SIG-M5 (cell line): ENCODE measurements at places on chromosomes 7 and 10.

DNA sequence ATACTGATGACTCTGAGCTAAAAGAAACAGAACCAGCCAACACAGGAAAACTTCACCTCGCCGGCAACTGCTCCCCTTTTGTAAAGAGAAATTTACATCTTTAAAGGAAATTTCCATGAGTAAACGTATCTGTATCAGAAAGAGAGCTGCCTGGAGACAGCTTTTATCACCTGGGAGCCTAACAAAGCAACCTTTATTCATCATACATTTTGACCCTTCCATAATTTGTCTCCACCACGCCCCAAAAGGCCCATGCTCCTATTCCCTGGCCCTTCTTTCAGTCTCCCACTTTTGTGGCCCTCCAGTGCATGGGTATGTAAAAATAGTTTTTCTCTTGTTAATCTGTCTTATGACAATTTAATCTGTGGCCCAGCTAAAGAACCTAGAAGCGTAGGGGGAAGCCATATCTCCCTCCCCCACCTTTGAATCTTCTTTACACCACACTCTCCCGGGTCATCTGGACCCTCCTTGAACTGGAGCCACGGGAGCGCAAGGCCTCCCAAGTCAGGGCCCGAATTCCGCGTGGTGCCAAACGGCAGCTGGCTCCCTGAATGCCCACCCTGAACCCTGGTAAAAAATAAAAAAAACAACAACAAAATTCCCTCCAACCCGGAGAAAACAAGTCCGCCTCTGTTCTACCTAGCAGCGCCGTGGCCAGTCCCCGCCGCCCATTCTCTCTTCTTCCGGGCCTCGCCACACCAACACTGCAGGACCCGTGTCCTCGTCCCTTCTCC is 15.4 kb upstream of the FKBP9 start:
- DNase-seq, result no peak

GRCh38 chr10:79277579-79278269 is 69.5 kb upstream of the PPIF start:
- DNase-seq, result no peak

- DNase-seq, result no peak
These were observed 5.2 kb downstream of the TACR2 start for GRCh38 chr10:69411476-69411875.

- DNase-seq, result no peak
These were observed 23.1 kb downstream of the DKK1 start for GRCh38 chr10:52337225-52337624.

DNA sequence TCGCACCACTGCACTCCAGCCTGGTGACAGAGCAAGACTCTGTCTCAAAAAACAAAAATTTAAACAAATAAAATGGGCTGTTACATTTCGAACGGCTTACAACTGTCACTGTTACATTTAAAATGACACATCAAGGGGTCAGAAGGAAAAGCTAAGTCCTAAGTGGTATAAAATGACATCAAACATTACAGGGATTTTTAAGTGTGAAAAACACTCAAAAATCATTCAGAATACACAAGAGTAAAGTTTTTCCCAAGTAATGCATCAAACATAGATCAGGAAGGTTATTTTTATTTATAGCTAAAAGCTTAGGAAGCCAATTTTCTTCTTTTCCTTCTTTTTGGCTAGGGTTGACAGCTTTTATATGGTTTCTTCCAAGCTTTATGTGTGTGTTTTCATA is 39.0 kb downstream of the CCDC3 start:
- DNase-seq, result no peak

DNA sequence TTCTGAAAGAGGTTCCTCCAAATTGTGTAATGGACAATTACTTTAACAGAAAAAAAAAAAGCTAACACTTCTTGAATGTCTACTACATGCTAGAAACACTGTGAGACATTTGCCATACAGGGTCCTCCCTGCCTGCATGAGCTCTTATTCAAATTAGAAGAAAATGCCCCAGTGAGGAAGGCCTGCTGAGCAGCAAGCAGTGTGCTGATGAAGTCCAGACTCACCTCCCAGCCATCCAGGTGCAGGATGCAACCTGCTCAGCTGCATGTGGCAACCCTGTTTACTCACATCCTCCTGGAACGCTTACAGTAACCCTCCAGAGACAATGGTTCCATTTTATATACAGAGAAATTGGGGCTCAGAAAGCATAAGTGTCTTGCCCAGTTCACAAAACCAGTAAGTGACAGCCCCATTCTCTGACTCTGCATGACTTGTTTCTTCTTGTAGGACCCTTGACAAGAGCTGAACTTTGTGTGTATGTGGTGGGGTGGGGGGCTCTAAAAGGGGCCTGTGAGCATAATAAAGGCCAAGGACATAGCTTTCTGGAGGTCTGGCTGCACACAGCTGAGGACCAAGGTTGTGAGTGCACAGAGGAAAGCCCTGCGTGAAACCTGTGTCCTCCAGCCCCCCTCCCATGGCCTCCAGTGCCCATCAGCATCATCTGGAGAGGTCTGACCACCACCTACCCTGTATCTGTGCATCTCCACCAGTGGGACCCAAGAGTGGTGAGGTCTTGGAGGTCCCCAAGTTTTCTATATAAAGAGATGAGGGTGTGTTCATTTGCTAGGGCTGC is 387.8 kb downstream of the GRID1 start:
- DNase-seq, result no peak

- no peak for DNase-seq
These were observed 29.0 kb upstream of the GNA12 start for GRCh38 chr7:2873146-2873545.

DNA sequence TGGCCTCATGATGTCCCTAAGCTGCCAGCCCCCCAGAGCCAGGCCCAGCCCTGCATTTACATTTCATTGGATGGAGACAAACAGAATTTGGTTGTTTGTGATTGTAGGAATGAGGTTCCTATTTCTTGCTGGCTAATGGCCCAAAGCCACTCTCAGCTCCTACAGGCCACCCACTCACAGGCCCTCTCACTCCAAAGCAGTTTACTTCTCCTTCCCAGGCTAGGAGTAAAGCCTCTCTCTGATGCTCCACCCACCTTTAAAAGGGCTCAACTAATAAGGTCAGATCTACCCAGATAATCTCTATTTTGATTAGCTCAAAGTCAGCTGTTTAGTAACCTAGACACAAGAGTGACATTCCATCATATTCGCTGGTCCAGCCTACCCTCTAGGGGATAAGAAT is 11.2 kb upstream of the CUZD1 start:
- DNase-seq, result no peak

- no peak for DNase-seq
These were observed 9.7 kb downstream of the BAMBI start for GRCh38 chr10:28686835-28687682.

GRCh38 chr10:112967200-112967599 is 17.2 kb downstream of the TCF7L2 start:
- no peak for DNase-seq

DNA sequence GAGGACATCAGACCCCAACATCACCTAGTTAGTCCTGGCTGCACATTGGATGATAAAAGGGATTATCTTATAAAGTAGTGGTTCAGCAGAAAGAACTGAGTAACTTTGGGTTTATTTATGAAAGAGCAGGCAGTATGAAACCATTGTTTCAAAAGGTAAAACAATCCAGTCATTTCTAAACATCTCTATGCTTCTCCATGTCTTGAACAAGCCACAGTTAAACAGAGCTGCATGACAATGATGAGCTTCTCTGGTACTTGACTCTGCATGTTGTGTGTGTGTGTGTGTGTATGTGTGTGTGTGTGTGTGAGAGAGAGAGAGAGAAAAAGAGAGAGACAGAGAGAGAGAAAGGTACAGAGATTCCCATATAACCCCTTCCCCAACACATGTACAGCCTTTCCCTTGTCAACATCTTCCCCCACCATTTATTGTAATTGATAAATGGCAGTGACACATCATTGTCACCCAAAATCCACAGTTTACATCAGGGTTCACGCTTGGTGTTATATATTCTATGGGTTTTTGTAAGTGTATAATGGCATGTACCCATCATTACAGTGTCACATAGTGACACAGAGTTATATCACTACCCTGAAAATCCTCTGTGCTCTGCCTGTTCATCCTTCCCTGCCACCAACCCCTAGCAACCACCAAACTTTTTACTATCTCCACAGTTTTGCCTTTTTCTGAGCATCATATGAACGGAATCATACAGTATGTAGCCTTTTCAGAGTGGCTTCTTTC is 32.8 kb upstream of the SLC18A3 start:
- no peak for DNase-seq

- no peak for DNase-seq
These were observed 11.8 kb downstream of the SLC25A13 start for GRCh38 chr7:96310110-96310509.

- no peak for DNase-seq
These were observed 10.3 kb downstream of the SUN1 start for GRCh38 chr7:842431-843031.

GRCh38 chr10:71581376-71581775 is 138.2 kb downstream of the C10orf105 start:
- DNase-seq, result no peak
